ENCODE measurements at places on chromosomes 6 and 20.
A peak's percentile ranks its signal among the peaks of the same experiment; 100 is the strongest.

- peak; percentile 45 for DNase-seq
Measured at GRCh38 chr6:142985281-142985680, 40.3 kb upstream of the HIVEP2 start.

DNA sequence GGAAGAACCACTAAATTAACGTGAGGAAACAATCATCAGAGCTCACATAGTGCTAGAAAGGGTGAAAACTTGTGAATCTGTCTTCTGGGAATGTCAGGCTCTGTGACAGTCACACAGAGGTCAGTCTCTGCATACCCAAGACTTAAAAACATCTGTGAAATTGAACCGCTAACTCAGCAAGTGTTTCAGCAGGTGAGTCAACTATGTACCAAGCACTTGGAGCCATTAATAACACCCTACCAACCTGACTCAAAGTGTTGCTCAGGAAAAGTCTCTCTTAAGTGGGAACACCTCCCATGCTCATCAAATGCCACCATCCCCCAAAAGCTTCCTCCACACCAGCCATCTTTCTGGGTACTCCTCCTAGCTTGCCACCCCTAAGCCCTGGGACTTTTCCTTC lies 92.3 kb upstream of the CARMIL1 start:
- DNase-seq: no peak

DNA sequence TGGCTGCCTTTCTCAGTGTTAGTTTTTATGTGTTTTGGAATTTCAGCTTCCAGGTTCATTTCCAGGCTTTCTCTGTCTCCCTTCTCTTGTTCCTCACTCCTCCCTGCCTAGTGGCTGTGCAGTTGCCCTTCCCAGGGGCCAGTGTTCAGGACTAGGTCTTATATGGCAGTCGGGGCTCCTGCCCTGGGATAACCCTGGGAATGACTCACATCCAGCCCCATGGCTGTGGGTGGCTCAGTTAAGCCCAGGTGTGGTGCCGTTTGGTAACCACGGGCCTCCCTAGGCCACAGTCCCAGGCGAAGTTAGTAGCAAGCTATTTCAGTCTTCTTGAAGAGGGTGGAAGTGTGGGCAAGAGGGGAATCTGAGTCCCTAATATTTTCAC lies 57.4 kb upstream of the DDR1 start:
- DNase-seq: no peak

DNA sequence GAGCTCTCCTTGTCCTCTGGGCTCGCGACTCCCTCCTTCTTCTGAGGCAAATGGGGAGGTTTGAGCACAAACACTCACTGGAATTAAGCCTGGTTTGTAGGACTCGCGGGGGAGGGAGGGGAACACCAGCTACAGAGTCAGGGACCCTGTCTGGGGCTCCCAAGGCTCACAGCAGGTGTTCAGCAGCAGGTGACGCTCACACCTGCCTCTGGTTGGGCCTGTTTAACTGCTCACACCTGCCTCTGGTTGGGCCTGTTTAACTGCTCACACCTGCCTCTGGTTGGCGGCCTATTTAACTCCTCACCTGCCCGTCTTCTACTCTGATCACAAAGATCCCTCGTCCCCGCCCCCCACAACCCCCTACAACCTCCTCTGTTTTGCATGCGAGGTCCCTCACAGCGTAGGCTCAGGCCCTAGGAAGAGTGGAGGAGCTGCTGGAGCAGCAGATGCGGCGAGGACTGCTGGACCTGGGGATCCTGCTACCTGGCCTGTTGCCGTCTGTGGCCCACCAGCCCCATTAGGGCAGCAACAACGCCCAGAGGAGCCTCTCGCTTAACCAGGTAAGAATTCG lies 181.9 kb downstream of the ERMARD start:
- DNase-seq: no peak

DNA sequence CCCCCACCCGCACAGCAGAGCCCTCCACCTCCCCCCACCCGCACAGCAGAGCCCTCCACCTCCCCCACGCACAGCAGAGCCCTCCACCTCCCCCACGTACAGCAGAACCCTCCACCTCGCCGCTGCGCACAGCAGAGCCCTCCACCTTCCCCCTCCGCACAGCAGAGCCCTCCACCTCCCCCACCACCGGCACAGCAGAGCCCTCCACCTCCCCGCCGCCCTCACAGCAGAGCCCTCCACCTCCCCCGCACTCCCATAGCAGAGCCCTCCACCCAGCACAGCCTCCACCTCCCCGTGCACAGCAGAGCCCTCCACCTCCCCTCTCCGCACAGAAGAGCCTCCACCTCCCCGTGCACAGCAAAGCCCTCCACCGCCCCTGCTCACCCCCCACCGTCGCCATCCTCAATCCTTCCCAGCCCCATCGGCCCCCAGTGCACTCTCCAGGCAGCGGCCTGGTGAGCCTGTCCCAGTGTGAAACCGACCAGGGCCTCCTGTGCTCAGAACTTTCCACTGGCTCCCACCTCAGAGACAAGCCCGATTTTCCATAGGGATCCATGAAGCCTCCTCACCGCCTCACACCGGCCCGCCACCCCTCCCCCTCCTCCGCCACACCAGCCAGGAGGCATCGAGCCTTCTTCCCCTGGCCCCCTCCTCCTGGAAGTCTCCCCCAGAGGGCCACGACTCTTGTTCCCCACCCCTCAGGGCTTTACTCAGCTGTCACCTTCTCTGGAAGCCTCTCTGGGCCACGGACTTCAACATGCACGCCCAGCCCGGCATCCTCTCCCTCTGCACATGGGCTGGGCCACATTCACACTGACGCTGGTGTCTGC lies 347.1 kb downstream of the ZFAND3 start:
- DNase-seq: no peak

All from astrocyte (in vitro differentiated cells and primary cell).